ENCODE measurements at places on chromosomes 11 and 22.

- DNase-seq, result no peak
These were observed 440 bp upstream of the SLC25A45 start for GRCh38 chr11:65382804-65383368.

DNA sequence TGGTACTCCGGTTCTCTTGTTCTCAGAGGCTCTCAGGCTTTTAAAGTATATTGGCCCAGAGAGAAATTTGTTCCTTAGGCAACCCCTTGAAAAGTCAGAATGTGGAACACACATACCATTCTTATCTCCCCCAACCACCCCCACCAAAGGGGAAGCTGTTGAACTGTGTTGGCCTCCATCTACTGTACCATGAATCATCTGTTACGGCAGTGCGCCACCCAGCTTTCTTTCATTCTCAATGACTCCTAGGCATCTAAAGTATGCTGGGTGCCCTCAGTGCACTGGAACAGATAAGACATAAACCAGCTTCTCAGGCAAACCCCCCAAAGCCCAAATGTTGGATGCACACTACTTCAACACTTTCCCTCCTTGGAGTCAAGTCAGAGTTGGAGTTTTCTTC is 696.2 kb upstream of the TENM4 start:
- DNase-seq, result no peak

DNA sequence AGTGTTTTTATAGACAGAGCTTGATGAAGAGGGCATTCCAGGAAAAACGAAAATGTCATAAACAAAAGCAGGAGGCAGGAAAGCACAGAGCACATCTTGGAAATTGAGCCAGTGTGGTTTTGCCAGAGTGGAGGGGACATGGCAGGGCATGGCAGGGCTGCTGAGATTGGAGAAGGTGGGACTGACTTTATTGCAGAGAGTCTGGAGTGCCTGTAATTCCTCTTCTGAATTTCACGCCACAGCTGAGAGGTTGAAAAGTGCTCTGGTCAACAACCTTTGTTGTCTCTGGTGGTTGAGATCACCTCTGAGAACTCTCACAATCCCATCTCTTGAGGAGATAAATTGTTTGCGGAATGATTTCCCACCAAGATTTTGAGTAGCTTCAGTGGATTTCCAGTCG is 16.4 kb downstream of the SLC5A1 start:
- DNase-seq, result no peak

- DNase-seq, result no peak
These were observed 526 bp downstream of the TPST2 start for GRCh38 chr22:26589367-26589844.

- DNase-seq, result no peak
These were observed 26.5 kb upstream of the SOX6 start for GRCh38 chr11:16382638-16383380.

DNA sequence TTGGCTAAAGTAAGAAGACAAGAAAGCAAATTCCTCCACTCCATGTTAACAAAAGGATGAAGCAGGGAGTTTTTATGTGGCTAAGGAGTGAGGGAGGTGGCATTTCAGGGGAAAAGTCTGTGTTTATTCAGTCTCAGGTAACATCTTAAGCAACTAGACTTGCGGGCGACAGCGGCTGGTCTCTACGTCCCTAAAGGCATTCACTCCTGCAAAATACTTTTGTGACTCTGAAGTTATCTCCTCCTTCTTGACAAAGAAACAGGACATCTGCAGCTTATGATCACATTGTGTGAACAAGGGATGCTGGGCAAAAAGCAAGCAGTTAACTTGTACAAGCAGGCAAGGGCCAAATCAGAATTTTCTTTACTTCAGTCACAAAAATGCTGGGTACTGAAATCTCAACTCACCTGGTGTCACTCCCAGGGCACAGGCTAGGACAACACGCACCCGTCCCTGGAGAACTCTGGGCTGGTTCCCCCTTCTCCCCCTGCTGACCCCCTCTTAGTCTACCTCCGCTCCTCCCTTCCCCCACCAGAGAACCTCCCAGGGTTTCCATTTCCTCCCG is 38.3 kb downstream of the IGLL5 start:
- DNase-seq, result no peak

- no peak for DNase-seq
These were observed 459.6 kb downstream of the TBC1D22A start for GRCh38 chr22:47221840-47222615.

GRCh38 chr22:22343581-22344296 is 99.2 kb downstream of the VPREB1 start:
- DNase-seq, result no peak

DNA sequence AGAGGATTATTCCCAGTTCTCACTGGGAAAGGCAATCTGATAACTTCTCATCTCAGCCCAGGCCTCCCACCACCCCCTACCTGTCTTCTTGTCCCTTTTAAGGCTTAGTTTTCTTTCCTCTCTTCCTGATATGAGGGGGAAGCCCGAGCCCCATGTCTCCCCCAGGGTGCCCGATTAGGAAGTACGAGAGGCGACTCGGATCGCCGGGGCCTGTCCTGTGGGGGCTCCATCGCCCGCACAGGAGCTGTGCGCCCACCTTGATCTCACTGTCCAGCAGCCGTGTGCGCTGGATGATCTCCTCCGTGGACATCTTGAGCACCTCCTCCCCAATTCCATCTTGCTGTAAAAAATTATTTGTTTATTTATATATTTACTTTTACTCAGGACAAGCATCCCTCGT is 628 bp downstream of the PSMC3 start:
- no peak for DNase-seq

- no peak for DNase-seq
These were observed 520.0 kb upstream of the LUZP2 start for GRCh38 chr11:23976841-23977271.

DNA sequence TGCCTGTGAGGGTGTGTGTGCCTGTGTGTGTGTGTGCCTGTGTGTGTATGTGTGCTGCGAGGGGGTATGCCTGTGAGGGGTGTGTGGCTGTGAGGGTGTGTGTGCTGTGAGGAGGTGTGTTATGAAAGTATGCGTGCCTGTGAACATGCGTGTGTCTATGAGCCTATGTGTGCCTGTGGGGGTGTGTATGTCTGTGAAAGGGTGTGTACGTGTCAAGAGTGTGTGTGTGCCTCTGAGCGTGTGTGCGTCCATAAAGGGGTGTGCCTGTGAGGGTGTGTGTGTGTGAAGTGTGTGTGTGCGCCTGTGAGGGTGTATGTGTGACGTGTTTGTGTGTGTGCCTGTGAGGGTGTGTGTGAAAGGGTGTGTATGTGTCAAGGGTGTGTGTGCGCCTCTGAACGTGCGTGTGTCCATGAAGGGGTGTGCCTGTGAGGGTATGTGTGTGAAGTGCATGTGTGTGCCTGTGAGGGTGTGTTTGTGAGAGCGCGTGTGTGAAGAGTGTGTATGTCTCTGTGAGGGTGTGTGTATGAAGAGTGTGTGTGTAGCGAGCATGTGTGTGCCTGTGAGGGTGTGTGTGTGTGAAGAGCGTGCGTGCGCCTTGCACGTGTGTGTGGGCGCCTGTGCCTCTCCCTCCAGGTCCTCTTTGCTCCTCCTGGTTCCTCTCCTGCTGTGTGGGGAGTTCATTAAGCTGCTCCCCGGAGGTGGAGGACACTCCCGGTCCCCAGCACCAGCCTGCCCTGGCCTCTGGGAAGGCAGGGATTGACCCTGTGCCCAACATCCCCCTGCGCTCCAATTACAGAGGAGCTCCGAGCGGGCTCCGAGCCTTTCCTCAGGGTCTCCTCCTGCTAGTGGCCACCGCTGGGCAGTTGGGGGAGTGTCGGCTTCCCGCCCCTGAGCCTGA is 53.3 kb downstream of the CACNA1I start:
- no peak for DNase-seq

DNA sequence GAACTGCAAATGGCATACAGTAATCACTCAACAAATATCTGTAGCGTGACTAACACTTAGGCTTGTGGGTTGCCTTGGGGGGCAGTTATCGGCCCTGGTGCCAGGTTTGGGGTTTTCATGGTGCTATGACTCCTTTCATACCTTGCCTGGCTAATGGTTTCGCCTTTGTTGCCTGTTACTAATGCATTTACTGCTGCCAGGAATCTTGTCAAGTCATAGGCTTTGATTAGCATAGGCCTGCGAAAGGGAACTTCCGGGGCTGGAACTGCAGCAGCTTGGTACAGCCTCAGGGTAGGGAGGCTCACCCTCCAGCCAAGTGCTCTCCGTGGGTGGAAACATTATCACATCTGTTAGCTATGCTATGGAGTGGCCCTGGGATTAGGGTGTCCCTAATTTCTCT is 13.2 kb downstream of the SLC25A18 start:
- DNase-seq, result no peak

GRCh38 chr11:67302571-67303131 is 679 bp upstream of the SSH3 start:
- no peak for DNase-seq

GRCh38 chr11:123183391-123184099 is 11.5 kb downstream of the CLMP start:
- DNase-seq, result no peak

- DNase-seq, result no peak
These were observed 142.4 kb downstream of the APIP start for GRCh38 chr11:34773826-34774225.

- DNase-seq, result no peak
These were observed 112.3 kb downstream of the ADAMTS15 start for GRCh38 chr11:130560781-130561109.

DNA sequence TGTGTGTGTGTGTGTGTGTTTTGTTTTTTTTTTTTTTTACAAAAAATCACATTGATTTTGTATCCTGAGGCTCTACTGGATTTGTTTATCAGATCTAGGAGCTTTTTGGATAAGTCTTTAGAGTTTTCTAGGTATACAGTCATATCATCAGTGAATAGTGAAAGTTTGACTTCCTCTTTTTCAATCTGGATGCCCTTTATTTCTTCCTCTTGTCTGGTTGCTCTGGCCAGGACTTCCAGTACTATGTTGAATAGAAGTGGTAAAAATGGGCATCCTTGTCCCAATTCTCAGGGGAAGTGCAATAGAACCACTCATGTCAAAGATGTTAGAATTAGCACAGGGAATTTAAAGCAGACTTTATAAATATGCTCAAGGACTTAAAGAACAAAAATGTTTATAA is 32.6 kb upstream of the PRDM11 start:
- no peak for DNase-seq

GRCh38 chr22:41411021-41411851 is 29.5 kb downstream of the TEF start:
- no peak for DNase-seq

DNA sequence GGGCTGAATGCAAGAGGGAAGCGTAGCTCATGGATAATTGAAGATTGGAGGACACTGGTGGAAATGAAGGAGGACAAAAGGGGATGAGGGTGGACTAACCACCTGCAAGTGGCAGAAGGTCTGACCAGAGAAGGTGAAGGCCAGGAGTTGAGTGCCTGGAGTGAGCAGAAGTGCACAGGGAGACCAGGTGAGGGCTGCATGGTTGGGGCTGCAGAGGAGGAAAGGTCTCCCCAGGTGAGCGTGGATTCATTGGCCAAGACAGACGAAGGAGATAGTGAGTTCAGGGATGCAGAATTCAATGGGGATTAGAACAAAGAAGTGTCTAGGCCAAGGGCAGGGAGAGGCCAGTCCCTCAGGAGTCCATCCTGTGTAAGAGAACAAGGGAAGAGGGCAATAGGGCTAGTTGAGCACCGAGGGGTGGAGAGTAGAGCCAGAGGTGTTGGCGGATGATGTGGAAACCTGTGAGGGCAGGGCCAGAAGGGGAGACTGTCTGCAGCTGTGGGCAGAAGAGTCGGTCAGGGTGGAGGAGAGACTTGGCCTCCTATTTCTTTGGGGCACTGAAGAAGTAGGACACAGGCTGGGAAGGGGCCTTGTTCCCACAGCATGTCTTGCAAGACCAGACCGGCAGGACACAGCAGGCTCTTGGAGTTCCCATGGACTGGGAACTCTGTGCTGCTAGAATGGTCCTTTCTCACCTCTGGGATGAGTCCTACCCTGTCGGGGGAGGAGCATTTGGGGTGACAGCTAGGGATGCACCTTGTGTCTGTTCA is 6.7 kb downstream of the TRIM29 start:
- no peak for DNase-seq

- DNase-seq, result no peak
These were observed 7.0 kb downstream of the PC start for GRCh38 chr11:66951135-66951534.

GRCh38 chr11:88354912-88355311 is 17.4 kb upstream of the CTSC start:
- no peak for DNase-seq

DNA sequence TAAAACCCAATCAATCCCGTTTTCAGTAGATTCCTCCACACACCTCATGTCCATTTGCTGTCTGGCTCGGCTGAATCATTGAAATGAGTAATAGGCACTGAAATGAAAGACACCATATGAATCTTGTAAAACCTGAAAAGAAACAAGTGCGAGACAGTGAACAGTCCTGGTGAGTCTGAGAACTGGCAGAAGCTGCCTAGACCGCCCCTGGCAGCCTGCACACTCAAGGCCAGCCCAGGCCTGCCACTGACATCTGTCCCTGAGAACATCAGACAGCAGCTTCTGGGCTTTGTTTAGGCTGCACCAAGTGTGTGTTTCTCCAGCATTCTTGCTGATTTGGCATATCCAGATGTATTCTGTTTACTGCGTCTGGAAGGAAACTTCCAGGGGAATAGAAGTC is 44.8 kb downstream of the ENDOD1 start:
- DNase-seq, result no peak

- DNase-seq, result no peak
These were observed 12.9 kb upstream of the SORL1-AS1 start for GRCh38 chr11:121465709-121466062.
